ENCODE measurements at places on chromosomes 2 and 18.

GRCh38 chr2:148875387-148876051 is 492 bp downstream of the KIF5C start:
- no peak for DNase-seq

DNA sequence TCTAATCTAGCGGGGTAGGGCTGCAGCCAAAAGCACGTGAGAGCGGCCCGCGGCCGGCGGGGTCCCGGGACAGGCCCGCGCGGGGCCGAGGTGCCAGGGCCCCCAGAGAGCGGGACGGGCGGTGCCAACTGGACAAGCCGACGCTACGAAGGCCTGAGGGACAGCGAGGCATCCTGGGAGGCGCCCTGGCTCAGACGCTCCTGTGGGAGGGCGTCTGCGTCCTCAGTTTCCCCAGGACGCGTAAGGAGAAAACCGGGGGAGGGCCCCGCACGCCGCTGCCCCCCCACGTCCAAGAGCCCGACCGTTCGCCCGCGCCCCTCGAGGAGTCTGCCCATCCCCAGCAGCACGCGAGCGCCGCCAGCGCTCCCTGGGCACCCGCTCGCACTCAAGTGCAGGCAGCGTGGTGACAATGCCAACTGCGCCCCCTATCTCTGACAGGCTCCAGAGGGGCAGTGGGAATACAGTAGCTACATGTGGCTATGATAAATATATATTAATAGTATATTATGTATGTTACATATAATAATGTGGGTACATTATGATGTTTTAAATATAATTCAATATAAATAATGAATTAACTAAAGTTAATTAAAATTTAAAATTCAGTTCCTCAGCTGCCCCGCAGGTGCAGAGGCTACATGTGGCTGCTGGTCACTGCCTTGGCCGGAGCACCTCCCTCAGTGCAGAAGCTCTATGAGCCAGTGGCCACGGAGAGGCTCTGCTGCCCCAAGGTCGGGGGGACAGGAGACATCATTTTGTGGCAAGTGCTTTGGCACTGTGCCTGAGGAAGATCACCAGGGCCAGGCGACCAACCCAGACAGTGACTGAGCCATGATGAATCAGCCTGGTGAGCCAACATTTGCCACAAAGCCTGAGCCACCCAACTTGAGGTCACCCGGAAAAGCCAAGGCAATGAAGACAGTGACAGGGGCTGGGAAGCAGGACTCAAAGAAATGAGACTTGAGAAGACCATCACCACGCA is 5.5 kb upstream of the SFT2D3 start:
- DNase-seq = no peak

DNA sequence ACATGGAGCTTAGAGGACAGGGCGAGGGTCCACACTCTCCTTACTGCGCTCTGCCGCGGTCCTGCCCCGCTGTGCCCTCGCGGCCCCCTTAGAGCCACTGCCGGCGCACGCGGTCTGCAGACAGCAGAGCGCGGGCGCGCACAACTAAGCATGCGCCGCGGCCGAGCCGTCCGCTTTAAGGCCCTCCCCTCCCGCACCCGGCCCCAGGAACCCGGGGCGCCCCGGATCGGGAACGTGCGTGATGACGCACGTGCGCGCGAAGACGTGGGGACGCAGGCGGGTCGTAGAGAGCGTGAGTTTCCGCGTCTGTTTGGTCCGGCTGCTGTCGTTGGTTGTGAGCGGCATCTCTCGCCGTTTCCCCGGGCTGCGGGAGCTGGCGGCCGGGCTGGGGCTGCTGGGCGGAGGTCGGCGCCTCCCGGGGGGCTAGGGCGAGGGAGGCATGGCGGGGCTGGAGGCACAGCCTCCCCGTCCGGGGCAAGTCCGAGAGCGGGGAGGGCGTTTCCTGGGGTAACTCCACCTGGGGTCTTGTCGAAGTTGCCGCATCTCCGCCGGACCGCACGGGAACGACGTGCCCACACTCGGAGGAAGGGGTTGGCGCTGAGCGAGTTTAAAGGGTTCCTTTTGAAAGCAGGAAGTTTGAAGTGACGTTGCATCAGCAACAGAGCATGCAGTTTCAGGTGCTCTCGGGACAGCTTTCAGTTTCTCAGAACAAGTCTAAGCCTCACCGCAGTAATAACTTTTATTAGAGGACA is at the start of gene RHBDD1:
TSS of gene RHBDD1 (plus strand) at position 259 of the 752 bp plus-strand sequence. CDS start 28,640 bp downstream, outside the sequence.
- peak; percentile 66 for DNase-seq

DNA sequence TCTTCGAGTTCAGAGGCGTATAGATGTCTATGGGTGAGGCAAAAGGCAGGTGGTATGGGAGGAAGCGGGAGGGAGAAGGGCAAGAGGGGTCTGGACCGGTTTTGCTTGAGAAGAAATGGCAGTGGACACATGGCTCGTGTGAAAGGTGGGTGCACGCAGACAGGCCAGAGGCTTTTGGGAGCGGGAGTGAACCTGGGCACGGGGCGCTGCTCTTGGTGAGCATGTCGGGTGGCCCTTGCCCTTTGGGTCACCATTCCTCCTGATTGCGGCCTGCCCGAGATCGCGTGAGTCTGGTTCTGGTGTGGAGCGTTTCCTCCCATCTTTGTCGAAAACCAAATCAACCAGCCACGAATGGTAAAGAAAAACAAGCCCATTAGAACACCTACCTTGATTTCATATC is 12.6 kb downstream of the LDLRAD4 start:
- DNase-seq = no peak

- no peak for DNase-seq
Measured at GRCh38 chr2:119197529-119198239, 25.9 kb upstream of the STEAP3 start.

- DNase-seq = no peak
Measured at GRCh38 chr2:43025709-43026295, 200.6 kb downstream of the ZFP36L2 start.

Data from HFF-Myc (cell line).